EH (cell line): ENCODE measurements at places on chromosomes 16 and 17.

- DNase-seq = no peak
Measured at GRCh38 chr16:85312174-85312573, 199.9 kb upstream of the CIBAR2 start.

DNA sequence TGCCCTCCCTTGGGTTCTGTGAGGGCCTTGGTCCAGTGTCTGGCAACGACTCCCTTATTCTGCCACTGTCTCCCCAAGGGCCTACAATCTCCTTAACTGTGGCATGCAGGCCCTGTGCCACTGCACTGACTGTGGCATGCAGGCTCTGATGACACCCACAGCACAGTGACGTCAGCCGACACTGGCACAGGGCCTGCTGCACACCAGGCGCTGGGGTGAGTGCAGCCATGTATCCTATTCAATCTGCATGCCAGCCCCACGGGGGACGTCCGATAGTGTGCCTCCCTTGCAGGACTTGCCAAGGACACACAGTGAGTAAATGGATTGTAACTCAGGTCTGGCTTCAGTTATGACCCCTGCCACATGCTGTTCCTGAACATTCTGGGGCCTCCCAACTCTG, 39.8 kb upstream of the RASD1 start:
- DNase-seq = peak; percentile 81

- peak; percentile 86 for DNase-seq
Measured at GRCh38 chr17:6643451-6644125, 2.7 kb downstream of the TXNDC17 start.

GRCh38 chr16:87165885-87166284, 151.3 kb downstream of the C16orf95 start:
- DNase-seq = no peak

DNA sequence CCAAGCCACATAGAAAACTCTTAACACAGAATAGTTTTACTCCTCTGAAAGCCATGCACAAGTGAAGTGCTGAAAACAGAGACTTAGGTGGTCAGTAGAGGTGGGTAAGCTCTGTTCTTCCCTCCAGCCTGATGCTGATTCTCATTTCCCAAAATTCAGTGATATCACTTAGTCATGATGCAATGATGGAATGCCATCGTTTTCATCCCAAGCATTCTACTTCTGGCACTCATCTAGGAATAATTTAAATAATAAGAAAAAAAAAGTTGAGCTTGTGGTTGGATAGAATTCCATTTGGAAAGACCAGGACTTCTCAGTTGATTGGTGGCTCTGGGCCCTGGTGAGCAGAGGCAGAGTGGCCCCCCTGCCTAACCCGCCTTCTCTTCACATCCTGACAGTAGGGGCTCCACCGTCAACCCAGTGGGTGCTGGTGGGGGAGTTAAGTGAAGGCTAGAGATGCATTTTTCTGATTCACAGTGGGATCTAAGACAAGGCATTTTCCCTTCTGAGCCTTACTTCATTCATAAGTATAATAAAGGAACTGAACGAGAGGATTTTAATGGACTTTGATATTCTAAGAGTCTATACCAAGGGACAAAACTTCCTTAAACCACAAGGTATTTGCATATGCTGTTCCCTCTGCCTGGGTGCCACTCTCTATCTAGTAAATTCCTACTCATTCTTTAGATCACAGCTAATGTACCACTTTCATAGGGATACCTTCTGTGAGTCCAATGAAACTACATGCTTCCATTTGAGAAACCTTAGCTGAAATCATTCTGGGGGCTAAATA, 310.3 kb upstream of the DYNLRB2 start:
- peak; percentile 44 for DNase-seq
